ENCODE measurements at places on chromosomes 11 and 22.

GRCh38 chr11:46280706-46281105, 3.2 kb downstream of the CREB3L1 start:
- DNase-seq: no peak

- no peak for DNase-seq
Measured at GRCh38 chr11:63933459-63933858, 5.3 kb upstream of the NAA40 start.

DNA sequence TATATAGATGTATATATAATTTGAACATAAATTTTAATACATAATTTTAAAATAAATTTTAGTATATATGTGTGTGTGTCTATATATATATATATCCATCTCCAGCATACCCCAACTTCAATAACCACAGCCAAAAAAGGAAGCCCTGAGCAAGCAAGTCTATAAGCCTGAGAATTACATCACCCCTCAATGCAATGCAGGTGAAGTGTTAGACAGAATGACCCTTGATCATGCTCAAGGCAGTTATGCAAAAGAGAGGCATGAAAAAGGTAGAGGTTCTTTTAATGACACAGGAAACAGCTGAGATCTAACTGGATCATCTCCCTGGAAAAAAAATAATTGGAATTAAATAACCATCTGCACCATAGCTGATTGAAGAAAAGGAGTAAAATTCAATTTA, 557.9 kb upstream of the ANO5 start:
- DNase-seq: no peak

DNA sequence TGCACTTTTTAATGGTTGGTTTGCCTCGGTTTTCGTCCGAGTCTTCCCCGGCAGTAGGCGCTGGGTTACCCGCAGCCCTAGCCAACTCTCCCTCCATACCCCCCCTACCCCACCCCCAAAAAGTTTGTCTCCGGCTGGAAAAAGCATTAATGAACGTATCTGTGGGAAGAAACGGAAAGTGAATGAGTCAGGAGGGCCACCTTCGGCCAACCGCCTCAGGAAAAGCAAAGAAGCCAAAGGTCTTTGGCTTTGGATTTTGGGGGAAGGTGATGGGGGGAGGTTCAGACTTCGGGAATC, 508 bp upstream of the FLI1 start:
- DNase-seq: no peak

- DNase-seq: no peak
Measured at GRCh38 chr11:57539342-57539741, 1.9 kb downstream of the SMTNL1 start.

DNA sequence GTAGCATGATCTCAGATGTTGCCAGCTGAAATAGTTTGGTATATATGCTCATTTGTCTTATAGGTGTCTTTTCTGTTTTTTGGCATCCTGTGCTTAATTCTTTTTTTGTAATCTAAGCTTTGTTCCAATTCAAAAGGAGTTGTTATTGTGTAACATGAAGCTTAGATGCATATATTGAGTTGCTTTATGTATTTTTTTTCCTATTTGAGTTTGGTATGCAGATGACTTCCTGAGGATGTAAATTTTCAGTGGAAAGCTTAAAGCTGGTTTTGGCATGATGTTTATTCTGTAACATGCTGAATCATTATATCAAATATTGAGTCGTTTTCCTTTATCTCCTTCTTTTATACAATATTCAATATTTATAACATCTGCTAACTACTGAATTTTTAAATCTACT, 69.4 kb downstream of the DDX10 start:
- DNase-seq: no peak

GRCh38 chr11:103624708-103625623, 411.5 kb upstream of the DDI1 start:
- DNase-seq: no peak

DNA sequence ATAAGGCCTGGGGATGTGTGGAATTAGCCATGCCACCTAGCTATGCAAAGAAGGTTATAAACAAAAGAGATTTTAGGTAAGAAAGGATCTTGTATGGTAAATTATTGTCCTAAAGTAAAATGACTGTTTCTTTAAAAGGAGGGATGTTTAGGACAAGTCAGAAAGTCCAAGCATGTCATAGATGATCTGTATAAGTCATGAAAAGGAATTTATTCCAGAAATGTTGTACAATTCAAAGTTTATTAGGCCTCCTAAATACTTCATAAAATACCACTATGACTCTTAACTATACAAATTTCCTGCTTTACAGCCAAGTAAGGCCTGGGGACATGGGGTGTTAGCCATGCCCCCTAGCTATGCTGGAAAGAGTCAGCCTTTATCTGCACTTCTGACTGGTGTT, 22.7 kb downstream of the OR5A2 start:
- DNase-seq: no peak

DNA sequence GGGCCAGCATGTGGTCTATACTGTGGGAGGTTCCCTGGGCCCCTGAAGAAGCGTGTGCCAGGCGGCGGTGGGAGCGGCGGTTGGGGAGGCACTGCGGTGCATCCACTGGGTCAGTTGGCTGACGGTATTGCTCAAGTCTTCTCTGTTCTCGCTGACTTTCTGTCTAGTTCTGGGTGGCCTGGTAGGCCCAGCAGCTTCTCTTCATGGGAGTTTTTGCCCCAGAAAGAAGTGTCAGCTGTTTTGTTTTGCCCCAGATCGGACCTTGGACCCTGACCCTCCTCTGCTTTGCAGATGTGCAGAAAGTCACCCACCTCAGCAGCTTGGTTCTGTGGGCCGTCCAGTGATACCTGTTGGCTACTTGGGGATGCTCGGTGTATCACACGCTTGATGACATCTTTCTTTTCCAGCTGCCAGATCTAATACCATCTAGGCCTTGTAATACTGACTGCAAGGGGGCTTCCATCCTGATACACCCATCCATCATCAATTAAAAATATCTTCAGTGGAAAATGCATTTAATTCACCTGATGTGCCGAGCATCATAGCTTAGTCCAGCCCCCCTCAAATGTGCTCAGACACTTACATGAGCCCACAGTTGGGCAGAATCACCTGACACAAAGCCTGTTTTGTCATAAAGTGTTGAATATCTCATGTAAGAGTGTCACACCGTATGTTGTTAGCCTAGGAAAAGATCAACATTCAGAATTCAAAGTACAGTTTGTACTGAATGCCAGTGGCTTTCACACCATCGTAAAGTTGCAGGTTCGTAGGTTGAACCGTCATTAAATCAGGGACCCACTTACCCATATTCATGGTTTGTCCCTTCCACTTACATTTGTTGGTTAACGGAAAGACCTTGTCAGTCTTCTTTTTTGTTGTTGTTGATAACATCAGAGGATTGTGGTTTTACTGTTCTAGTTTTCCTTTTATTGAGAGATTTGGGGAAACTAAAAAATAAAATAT, 13.9 kb downstream of the ZBED4 start:
- no peak for DNase-seq

DNA sequence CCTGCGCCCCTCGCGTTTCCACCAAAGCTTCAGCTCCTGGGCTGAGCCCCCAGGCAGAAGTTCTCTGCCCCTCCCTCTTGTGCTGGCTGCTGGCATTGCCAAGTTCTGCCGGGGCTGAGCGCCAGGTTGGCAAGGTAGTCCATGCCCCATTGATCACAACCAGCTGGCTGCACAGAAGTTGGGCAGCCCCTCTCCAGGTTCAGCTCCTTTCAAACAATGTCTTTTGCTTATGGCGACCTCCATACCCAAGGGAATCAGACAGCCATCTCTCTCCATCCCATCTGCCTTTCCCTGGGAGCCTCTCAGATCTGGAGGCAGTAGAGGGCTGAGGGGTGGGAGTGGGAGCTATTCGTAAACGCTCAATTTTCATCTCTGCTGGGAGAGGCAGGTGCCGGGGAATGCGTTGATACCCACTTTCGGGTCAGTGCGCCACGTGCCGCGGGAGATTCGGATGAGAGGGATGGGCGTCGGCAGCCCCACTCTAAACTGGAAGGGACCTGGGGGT, 1.5 kb downstream of the ADAMTS8 start:
- peak; percentile 59 for DNase-seq

DNA sequence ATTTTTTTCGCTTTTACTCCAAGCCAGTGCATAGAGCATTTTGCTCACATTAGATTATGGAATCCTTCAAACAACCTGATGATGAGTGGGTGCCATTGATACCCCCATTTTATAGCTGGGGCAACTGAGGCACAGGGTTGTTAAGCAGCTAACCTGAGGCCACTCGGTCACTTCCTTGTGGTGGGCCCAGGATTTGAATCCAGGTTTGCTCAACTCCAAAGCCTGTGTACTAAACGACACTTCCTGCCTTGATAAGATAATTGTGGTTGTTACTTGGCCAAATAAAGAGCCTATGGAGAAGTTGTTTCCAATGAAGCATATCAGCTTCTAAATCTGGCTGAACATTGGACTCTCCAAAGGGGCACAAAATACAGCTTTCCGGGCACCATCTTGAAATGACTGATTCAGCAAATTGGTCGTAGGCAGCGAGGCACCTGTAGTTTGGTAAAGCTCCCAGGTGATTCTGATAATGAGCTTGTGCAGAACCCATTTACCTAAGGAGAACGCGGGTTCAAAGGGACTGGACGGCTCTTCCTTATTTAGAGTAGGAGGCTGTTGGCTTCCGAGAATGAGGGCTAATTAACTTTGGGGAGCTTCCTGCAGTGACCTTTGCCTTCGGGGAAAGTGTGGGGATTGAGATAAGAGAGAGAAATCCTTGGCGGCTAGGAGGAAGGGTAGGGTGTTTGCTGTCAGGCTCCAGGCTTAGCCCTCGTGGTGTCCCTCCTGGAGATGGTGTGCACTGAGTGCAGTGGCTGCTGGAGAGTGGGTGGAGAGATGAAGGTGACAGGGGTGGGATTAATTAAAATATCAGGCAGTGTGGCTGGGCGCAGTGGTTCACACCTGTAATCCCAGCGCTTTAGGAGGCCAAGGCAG, 17.5 kb upstream of the EHF start:
- DNase-seq: no peak

DNA sequence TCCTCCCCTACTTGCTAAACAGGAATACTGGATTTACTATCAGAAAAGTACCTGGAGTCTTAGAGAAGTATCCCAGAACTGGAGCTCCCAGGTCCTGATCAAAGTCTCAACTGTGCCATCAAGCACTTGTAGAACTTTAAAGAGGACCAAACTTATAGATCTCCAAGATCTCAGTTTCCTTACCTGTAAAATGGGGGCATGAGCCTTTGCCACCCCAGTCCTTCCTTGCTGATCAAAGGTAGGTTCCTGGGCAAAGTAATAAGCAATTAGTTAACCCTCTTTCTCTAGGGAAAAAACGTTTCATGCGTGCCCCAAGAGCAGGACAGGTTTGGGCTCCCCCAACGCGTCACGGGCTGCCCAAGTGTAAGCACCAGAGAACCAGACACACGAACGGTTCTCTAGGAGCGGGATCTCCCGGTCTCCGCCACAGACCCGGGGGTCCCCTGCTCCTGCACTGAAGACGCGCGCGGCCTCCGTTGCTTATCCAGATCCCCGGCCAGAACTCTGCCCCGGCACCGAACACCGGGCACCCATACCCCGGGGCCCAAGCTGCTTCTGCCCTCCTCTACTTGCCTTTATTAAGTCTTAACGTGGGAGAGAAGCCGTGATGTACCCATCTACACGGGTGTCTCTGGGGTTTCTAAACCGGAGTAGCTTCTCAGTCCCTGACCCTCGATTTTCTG, 505 bp downstream of the ZNF214 start:
- DNase-seq: peak; percentile 35

- peak; percentile 37 for DNase-seq
Measured at GRCh38 chr22:41915035-41915785, at the start of gene SHISA8. Gene SHISA8, minus strand, starts transcription at chr22:41915074. Its CDS starts 407 bp downstream, at chr22:41914667.

- no peak for DNase-seq
Measured at GRCh38 chr22:33335611-33336279, 277.6 kb upstream of the SYN3 start.

GRCh38 chr22:37818409-37819104, 4.6 kb upstream of the GALR3 start:
- peak; percentile 74 for DNase-seq

DNA sequence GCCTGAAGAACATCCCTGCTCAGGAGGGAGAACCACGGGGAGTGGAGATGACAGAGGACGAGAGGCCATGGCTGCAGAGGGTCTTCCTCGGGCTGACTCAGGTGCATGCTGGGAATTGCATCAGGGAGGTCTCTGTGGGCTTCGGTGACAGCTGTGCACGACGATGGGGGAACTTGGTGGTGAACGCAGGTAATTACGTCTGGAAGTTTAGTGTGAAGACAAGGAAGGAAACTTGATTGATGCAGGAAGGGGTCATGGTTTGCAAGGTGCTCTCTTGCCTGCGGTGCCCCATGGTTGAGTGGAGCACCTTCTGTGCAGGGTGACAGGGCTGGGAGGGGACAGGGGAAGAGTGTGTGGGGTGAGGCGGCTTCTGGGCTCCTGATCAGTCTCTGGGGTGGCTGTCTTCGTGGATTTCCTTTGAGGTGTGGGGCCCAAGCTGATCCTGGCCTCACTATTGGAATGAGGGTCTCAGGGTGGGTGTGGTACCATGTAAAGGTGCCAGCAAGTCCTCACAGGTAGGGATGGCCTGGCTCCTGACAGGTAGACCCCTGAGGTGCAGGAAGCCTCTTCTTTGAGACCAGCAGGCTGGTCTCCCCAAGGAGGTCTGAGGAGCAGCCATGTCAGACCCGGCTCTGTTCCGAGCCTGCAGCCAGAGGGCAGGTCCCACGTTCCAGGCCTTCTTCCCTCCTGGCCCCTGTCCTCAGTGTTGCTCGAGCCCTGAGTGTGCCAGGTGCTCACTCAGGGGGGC, 1020.1 kb downstream of the TBC1D22A start:
- DNase-seq: no peak

- no peak for DNase-seq
Measured at GRCh38 chr22:49525360-49525759, 302.3 kb downstream of the BRD1 start.

GRCh38 chr22:41469218-41469851, 418 bp downstream of the ACO2 start:
- DNase-seq: peak; percentile 29

DNA sequence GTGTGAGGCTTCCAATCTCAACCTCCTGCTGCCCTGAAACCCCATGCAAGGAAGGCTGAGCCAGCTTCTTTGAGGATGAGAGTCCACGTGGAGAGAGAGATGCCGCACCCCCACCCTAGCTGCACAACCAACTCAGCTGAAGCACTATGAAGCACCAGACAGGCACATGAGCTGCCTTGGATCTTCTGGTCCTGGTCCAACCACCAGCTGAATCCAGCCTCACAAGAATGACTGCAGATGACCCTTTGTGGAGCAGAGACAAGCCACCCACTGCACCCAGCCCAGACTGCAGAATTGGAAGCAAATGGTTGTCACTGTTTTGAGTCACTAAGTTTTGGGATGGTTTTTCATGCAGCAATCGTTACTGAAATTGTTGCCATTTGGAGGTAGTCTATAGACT, 149.6 kb upstream of the SYT13 start:
- DNase-seq: no peak
